ENCODE measurements at places on chromosomes 7 and 10.

DNA sequence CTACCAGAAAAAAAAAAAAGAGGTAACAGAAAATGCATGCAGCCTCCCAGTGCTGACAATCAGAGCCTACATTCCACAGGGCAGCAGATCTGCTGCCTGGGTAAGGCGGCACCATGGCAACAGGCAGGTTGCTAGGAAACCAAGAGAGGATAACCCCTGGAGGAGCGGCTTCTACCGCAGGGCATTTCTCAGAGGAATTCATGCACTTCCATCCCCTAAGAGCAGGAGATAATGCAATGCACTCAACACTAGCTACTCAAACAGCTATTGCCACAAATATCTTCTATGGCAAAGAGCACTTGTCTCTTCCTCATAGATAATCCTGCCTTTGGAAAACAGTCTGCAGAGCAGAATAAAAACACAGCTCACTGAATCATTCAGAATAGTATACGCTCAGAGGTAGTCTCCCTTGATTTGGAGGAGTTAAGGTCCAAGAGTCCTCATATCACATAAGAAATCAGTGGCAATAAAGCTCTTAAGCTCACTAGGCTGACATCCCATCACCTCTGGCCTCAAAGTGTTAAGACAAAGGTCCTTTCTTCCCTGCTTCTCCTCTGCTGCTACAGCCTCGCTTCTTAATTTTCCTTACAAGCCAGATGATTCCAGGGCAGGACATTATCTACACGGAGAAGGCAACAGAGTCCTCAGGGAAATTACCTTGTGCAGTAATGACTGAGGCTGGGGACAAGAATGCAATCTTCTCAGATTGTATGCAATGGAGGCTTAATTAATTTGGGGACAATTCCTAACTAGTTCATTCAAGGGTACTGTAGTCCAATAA, 10.7 kb downstream of the PSAP start:
- DNase-seq = no peak

DNA sequence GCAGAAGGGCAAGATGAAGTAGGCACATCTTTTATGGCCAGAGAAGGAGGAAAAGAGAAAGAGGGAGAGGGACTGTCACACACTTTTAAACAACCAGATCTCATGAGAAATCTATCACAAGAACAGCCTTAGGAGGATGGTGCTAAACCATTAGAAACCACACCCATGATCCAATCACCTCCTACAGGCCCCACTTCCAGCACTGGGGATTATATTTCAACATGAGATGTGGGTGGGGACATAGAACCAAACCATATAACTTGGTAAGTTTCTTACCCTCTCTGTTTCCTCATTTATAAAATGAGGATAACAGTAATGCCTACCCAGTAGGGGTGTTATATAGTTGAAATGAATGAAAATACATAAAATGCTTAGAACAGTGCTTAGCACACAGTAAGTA, 66.0 kb downstream of the CHCHD3 start:
- DNase-seq = no peak

GRCh38 chr10:5570007-5570655, 45.4 kb downstream of the CALML3 start:
- no peak for DNase-seq

- DNase-seq = no peak
These were observed 25.4 kb upstream of the PAPSS2 start for GRCh38 chr10:87634311-87634710.

DNA sequence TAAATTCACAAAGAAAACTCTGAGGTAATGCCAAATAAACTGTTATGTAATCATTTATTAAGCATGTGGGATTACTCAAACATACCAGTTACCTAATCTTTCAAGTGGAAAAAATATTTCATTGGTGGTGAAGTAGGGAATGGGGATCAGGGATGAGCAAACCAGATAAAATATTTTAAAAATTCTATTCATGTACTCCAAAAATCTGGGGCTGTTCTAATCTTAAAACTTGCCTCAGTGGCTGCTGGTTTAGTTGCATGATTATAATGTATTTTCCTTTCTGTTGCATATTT, 19.5 kb downstream of the LMOD2 start:
- DNase-seq = no peak

- no peak for DNase-seq
These were observed 116.6 kb downstream of the TMEM178B start for GRCh38 chr7:141190495-141190894.

GRCh38 chr7:80129785-80130184, 4.8 kb upstream of the GNAI1 start:
- DNase-seq = no peak

DNA sequence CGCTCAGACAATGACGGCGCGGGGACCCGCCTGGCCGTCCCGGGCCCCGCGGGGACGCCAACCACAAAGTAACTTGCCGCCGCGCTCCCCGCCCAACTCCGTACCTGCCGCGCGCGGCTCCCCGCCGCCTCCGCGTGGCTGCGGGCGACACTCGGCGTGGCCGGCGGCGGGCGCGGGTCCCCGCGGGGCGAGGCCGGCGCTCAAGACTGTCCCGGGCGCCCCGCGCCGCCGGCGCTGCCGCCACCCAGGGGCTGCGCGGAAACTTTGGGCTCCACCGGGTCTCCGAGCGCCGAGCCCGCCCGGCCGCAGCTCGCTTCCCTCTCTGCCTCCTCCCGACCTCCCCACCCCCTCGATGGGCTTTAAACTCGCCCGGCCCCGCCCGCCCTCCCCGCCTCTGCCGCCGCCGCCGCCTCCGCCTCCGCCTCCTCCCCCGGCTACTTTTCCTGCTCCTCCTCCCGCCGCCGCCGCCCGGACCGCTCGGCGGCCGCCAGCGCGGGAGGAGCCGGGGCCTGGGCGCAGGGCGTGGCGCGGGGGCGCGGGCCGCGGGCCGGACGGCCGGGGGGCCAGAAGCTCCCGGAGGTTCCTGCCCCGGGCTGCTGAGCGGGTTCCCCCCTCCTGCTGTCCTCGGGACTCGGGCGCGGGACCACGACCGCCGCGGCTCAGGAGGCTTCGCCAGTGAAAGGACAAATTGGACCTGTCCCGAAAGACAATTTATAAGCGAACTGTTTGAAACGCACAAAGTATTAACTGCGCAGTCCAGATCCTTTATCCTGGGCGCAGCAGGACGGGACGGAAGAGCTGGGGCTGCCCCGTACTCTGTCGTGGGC, 10.6 kb upstream of the GRB10 start:
- no peak for DNase-seq

DNA sequence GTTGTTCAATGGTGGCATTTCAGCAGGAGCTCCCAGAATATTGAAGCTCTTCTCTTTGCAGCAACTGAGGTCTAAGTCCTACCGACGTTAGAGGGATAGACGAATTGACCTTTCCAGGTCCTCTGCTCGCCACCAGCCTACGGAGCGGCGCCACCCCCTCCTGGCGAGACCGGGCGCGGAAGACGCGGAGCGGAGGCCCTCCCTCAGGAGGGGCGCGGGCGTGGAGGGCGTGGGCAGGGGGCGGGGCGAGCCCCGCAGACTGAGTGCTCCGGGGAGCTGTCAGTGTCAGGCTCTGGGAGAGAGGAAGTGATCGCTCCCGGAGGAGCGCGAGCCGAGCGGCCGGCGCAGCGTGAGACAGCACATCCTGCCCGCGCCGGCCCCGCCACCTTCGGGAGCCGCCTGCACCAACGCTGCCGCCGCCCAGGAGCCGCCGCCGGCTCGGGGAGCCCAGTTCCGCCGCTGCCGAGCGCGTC, at the start of gene DYNC1I1:
DYNC1I1 (plus strand) TSS at position 257 of the 473 bp plus-strand sequence. CDS start 32,176 bp downstream, outside the sequence.
- DNase-seq = peak; percentile 8

DNA sequence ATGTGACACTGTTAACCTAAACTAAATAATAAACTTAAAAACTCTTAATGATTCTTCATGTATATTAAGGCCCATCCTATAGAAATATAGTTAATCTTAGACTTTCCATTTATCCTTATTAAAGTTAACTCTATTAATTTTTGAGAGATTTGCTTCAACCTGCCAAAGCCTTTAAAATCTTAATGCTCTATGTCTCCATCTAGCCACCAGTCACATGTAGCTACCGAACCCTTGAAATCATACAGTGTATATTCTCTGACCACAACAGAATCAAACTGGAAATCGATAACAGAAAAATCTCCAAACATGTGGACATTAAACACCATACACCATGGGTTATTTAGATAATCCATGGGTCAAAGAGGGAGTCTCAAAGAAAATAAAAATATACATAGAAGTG, 51.9 kb downstream of the ASZ1 start:
- no peak for DNase-seq

DNA sequence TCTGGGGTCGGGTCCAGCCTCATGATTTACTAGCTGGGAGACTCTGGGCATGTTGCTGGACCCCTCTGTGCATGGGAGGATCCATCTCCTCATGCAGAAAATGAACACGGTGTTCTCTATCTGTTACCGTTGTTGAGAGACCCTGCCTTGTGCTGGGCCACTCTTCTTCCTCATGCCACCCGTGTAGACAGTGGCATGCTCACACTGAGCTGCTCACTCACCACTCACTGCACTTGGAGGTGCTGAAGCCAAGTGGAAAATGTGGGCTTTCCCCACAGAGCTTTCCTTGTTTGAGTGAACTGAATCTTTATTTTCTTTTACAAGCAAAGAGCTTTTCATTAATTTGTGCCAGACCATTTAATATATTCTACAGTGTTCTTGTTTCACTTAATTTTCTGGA, 77.5 kb upstream of the GDF10 start:
- DNase-seq = no peak

- DNase-seq = no peak
These were observed 11.5 kb upstream of the GPER1 start for GRCh38 chr7:1076184-1077072.

- no peak for DNase-seq
These were observed 67.9 kb downstream of the CDK1 start for GRCh38 chr10:60846173-60846572.

DNA sequence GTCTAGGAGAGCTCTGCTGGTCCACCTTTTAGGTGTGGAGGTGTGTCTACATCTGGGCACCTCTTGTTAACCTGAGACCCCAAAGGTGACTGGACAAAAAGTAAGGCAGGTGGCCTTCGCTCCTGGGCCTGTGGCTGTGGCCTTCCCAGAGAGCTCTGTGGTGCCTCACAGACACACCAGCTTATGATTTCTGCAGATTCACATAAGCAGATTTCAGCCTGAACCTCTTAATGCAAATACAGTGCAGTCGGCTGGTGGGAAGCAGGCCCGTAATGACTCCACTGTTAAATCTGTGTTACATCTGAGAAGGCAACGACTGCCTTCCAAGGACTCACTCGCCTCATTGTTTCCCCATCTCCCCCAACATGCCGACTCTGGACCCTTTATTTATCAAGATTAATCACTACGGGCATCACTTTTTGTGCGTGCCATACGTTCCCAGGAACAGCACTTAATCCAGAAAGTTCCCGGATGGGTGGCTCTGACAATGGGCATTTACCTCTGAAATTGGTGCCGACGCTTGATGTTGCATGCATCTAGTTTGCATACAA, 119.8 kb downstream of the EBF3 start:
- no peak for DNase-seq

- no peak for DNase-seq
These were observed 6.4 kb downstream of the NOBOX start for GRCh38 chr7:144397086-144397485.

DNA sequence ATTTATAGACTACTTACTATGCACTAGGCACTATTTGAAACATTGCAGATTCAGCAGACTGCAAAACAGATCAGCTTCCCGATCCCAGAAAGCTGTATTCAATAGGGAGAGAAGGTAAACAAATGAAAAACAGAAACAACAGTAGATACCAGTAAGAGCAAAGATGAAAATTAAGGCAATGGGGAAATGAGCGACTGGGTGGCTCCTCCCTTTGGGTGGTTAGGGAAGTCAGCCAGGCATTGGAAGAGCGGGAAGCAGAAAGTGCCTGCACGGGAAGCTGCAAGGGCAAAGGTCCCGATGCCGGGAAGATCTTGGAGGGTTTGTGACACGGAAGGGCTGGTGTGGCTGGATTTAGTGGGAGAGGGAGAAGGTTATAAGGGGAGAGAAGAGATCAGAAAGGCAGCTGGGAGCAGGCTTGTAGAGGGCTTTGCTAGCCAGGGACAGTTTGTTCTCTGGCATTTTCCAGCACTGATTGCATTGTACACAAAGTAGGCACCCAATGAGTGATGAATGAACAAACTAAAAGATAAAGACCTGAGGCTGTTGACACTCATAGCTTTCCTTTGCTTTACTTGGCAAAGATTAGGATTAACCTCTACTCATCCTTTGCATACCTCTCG, 67.8 kb downstream of the NAMPT start:
- no peak for DNase-seq

- no peak for DNase-seq
These were observed 82.1 kb downstream of the GRID1 start for GRCh38 chr10:86284355-86285105.

DNA sequence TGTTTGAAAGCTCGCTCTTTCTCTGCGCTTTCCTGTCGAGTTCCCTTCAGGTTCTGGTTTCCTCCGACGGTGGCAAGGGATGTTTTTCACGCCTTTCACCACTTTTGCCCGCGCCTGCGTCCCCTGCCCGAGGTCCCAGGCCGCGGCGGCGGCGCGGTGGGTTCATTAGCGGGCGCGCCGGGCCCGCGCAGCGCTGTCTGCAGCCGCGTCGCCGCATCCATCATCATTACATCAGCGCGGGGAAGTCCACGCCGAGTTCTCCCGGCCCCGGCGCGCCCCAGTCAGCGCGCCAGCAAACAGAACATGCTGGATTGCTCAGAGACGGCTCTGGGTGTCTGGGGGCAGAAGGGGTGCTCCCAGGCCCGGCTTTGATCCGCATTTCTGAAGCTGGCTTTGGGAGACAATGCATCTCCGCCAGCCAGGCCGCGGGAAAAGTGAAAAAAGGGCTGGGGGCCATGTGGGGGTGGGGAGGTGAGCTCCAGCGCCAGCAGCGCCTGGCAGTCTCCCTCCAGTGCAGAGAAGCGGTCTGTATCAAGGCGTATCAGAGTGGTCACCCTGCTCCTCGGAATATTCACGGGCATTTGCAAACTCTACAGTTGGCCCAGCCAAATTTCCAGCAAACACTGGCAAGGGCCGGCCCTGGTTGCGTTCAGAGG, 8.9 kb downstream of the GLI3 start:
- DNase-seq = no peak

- DNase-seq = no peak
These were observed 71.3 kb downstream of the PFKFB3 start for GRCh38 chr10:6274040-6274439.

GRCh38 chr7:84216472-84216871, 21.9 kb upstream of the SEMA3A start:
- no peak for DNase-seq

- no peak for DNase-seq
These were observed 27.0 kb downstream of the AOC1 start for GRCh38 chr7:150879345-150879744.

GRCh38 chr7:4083513-4083912, 598.6 kb upstream of the FOXK1 start:
- no peak for DNase-seq

DNA sequence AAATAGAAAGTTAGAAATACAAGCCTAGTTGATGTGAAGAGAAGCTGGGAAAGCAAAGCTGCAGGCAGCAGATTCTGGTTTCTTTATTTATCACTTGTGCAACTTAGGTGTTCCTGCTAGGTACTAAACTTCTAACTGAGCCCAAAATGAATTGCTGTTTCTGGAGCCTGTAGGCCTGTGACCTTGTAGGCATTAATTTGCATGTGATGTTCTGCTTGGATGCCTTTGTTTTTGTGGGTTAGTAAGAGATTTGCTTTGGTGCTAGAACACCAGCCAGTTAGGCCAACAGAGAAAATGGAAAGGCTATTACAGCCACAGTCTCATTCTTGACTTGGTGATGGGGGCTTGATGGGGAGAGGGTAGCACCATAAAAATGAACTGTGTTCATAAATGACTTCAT, 370.7 kb downstream of the PPP1R3A start:
- DNase-seq = no peak

- no peak for DNase-seq
These were observed 36.3 kb downstream of the CHN2 start for GRCh38 chr7:29230871-29231345.

Data from activated CD8-positive, alpha-beta memory T cell treated with anti-CD3 and anti-CD28 coated beads for 48 hours (primary cell).